ENCODE measurements at places on chromosomes 7 and 10. TPM values are rescaled to one million over a fixed set of nuclear protein-coding genes. Genes with fewer than 3 reads are reported as not detected.

GRCh38 chr7:102065226-102065625 lies 221.4 kb upstream of the SH2B2 start:
- peak overlapping the region; percentile 8 for H3K27ac ChIP-seq
- H3K27me3 ChIP-seq: no peaks in the 10 kb centered on the region
- no peak overlapping the region for H3K4me3 ChIP-seq
- peaks cover 6% of the 10 kb centered on the region for H3K4me1 ChIP-seq
- H3K36me3 ChIP-seq: peaks cover 2% of the 10 kb centered on the region

DNA sequence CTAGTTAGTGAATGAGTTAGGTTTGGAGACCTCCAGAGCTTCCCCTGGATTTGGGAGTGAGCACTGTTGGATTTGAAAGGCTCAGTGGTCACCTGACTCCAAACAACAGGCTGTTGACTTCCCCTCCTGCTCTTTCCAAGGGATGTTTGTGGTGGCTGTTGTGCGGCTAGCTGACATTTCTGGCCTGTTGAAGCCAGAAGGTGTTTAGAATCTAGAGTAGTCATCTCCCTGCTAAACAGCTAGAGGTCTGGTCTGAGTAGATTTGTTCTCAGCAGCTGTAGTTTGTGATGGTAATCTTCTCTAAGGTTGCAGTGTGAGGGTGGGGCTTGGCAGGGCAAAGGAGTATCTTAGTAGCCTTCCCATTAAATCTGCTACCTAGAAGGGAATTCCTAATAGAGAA lies 30.1 kb downstream of the BPGM start:
- H3K27ac ChIP-seq: no peak overlapping the region
- H3K4me3 ChIP-seq: no peak overlapping the region
- no peaks in the 10 kb centered on the region for H3K27me3 ChIP-seq
- no peaks in the 10 kb centered on the region for H3K4me1 ChIP-seq
- peaks cover 19% of the 10 kb centered on the region for H3K36me3 ChIP-seq

- no peaks in the 10 kb centered on the region for H3K36me3 ChIP-seq
- no peak overlapping the region for H3K4me3 ChIP-seq
- DNase-seq: no peak
- no peaks in the 10 kb centered on the region for H3K4me1 ChIP-seq
These were observed 65.3 kb upstream of the JCAD start for GRCh38 chr10:30124704-30125103.

The FAM237B gene
- total RNA-seq: not detected

DNA sequence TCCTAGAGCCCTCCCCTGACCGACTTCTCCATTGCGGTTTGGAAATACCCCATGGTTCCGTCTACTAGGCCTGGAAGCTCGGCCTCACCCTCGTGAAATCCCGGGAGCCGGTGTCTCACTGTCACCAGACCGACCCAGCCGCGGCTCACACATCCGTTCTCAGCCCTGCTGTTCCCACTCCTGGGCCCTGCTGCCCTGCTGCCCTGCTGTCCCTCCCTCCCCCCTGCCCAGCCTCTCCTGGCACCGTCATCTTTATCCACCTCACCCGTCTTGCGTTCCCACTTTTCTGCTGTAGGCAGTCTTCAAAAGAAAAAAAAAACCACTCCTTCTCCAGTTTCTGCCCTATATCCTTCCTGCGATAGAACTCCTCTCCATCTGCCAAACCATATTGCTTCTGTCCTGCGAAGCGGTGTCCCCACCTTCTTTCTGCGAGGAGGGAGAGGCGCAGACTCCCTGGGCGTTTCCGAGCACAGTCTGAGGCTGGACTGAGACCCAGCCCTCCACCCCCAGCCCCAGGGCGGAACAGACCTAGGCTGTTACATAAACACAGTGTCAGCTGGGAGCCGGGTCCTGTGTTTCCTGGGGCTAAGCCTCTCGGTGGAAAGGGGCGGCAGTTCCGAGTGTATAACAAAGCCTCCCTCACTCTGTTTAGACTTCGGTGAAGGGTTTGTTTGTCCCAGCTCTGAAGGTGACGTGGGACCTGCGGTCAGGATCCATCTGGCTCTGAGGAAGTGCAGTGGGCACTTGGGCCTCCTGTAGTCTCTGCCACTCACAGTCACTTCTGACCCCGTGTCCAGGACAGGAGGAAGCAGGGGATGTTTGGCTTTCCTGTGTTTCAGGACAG lies 2.8 kb downstream of the AGAP3 start:
- peaks cover 9% of the 10 kb centered on the region for H3K36me3 ChIP-seq
- H3K27ac ChIP-seq: peak overlapping the region; percentile 84
- peaks cover 53% of the 10 kb centered on the region for H3K4me1 ChIP-seq

DNA sequence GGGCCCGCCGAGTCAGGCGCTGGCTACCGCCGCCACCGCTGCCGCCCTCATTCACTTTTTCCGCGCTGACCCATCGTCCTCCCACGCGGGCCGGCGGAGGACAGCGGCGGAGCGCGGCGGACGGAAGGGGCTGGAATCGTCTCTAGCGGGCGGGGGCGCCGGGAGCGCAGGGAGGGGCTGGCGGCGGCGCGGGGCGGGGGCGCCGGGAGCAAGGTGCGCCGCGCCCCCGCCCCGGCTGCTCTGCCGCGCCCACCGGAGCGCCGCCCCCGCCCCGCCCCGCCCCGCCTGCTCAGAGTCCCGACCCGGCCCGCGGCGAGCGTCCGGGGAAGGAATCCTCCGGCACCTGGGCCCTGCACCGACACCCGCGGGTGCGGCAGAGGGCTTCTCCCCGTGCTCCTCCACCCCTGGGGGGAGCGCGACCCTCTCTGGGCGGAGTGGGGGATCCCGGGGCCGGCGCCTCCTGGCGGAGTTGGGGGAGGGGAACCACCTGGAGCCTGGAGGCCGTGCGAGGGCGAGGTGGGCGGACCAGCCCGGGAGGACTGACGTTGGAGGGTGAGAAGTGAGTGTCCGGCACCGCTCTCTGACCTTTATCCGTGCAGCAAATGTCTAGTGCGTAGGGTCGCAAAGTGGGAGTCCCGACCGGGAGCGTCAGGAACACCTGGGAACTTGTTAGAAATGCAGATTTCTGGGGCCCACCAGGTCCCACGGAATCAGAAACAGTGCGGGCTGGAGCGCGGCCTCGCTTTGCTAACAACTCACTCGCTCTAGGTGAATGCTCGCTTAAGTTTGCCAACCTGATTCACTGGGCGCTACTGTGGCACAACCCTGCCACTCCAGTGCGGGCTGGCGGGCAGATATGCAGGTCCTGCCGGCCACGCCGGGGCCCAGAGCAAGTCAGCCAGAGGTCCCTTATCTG lies at the start of gene COBL:
COBL (minus strand) TSS at position 144 of the 916 bp plus-strand sequence. CDS start 176 bp downstream, outside the sequence.
- H3K27me3 ChIP-seq: peaks cover 11% of the 10 kb centered on the region
- H3K4me1 ChIP-seq: peaks cover 22% of the 10 kb centered on the region
- H3K36me3 ChIP-seq: no peaks in the 10 kb centered on the region
- DNase-seq: peak; percentile 82

DNA sequence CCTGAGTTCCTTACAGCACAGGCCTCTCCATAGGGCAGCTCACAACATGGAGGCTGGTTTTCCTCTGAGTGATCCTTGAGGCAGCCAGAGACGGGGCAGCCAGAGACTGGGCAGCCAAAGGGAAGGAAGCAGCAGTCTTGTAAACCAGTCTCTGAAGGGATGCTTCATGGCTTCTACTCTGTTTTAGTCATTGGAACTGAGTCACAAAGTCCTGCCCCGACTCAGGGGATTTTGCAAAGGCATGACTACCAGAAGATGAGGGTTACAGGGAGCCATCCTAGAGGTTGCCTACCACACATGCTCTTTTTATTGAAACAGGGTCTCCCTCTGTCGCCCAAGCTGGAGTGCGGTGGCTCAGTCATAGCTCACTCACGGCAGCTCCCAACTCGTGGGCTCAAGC lies 44.4 kb upstream of the COMMD3 start:
- DNase-seq: no peak
- no peaks in the 10 kb centered on the region for H3K36me3 ChIP-seq
- no peaks in the 10 kb centered on the region for H3K27me3 ChIP-seq

The SLC18A2 gene
- total RNA-seq: 5.2 TPM

DNA sequence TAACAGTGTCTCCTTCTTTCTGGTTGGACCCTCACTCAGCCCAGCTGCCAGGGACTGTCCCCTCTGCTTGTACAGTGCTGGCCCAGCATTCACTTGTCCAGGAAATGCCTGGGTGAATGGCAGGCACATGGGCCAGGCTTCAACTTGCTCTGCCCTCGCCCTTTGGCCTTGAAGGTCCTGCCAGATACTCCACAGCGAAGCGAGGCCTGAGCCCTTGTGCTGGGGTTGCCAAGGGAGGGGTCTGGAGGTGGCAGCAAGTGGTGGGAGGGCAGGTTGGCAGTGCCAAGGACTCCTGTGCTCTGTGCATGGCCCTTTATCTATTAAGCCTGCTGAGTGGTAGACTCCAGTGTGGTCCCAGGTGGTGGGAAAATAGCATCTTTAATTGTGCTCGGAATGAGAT lies 75.7 kb downstream of the CDH23 start:
- no peak overlapping the region for H3K27ac ChIP-seq
- H3K4me3 ChIP-seq: no peak overlapping the region
- no peaks in the 10 kb centered on the region for H3K27me3 ChIP-seq
- DNase-seq: no peak

DNA sequence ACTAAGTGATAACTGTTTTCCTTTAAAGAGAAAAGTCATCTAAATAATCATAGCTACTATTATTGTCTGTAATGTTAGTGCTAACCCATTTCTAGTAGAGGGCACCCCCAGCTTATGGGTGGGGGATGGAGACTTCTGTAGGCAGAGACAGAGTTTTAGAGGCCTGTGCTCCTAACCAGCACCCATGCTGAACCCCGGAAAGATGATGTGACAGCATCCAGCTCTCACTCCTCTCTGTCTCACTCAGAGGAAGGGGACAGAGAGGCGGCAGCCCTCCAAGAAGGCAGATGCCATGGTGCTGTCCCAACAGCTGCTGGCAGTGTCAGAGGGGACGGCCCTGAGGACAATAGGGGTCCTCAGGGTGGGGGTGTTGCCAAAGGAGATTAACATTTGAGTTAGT lies 74.4 kb upstream of the PRLHR start:
- no peaks in the 10 kb centered on the region for H3K36me3 ChIP-seq
- H3K4me3 ChIP-seq: no peak overlapping the region
- no peak overlapping the region for H3K27ac ChIP-seq
- no peaks in the 10 kb centered on the region for H3K27me3 ChIP-seq

DNA sequence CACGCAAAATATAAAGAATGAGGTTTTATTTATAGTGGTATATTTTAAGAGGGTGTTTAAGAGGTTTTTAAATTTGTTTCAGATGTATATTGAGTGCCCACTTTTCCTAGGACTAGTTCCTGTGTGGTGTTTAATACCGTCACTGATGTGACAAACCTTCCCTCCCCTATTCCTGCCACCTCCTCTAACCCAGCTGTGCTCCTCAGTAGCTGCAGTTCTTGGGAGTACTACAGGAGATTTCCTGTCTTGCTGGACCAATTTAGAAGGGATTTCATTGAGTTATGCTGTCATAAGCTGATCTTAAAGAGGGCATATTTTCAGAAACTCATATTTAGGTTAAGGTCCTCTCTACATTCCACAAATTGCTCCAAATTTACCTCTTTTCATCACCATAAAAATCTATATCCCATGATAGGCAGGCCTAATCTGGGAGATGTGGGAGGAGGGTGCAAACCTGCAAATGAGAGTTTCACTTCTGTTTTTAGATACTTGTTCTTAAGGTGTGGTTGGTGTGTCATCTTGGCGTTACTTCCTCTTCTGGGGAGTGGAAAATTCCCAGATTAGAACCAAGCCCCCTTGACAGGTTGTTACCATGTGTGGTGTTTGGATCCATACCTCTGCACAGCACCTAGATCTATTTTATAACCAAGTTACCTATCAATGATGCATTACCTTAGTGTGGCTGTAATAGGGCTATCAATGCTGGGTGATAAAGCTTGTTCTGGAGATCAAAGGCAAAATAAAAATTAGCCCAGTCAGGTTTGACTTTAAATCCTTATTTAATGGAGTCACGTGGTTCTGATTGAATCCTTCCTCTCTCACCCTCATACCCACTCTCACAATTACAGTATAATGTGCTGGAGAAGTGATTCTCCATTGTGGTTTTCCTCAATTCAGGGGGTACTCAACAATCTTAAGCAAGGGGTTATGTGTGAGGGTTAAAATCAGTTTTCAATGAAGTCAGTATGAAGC lies 141.1 kb downstream of the CDK14 start:
- H3K36me3 ChIP-seq: no peaks in the 10 kb centered on the region
- no peak overlapping the region for H3K27ac ChIP-seq
- DNase-seq: no peak
- no peaks in the 10 kb centered on the region for H3K4me1 ChIP-seq
- no peak overlapping the region for H3K4me3 ChIP-seq
- H3K27me3 ChIP-seq: no peaks in the 10 kb centered on the region

DNA sequence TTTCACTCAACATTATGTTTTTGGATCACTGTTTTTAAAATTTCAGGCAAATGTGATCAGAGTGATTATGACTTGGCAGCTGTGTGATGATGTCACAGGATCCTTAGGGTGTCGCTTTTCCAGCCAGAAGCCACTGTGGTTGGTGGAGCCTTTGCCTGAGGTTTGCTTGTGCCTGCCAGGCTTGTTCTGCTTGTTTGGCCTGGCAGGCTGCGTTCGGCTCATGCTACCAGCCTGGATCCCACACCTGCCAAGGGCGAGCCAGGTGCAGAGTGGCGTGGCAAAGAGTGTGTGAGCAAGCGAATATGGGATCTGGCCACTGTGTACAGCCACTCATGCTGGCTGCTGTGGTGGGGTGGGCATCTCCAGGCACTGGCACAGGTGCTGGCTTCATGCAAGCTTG lies 55.7 kb downstream of the ADK start:
- H3K27ac ChIP-seq: no peak overlapping the region
- peak; percentile 66 for DNase-seq
- peaks cover 5% of the 10 kb centered on the region for H3K36me3 ChIP-seq
- no peak overlapping the region for H3K4me3 ChIP-seq
- H3K4me1 ChIP-seq: no peaks in the 10 kb centered on the region

DNA sequence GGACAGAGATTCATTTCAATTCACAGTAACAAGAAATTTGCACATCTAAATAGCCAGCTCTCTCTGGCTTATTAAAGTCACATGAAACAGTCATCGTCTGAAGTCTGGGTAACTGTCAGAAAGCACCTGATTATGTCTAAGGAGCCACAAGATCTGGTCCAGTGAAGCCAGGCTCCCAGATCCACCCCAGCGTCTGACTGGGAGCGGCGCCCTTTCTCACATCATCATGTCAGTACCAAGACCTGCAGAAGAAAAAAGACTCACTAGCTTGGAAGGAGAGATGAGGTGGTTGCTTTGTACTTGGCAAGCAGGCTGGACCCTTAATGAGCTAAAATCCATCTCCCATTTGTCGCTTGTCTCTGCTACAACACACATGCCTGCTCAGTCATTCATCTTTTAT lies 58.4 kb downstream of the VOPP1 start:
- DNase-seq: no peak
- no peak overlapping the region for H3K4me3 ChIP-seq
- H3K4me1 ChIP-seq: peaks cover 6% of the 10 kb centered on the region
- no peak overlapping the region for H3K27ac ChIP-seq
- peaks cover 20% of the 10 kb centered on the region for H3K36me3 ChIP-seq
- H3K27me3 ChIP-seq: no peaks in the 10 kb centered on the region

The HOXA10 gene
- 0.38 TPM for total RNA-seq

DNA sequence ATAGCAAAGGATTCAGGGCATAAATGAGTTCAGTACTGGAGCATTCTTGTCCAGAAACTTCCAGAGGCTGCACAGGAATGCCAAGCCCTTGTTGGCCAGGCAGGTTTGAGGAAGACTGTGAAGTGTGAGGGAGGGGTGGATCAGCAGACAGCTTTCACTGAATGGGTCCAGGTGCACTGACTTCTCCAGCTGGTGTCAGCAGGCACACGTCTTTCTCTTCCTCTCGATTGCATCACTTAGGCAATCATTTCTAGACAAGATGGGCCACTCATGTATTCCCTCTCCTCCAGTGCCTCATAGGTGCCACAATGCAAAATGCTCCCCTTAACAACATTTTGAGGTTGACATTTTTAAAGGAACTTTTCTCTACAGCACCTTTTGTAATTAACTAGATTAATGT lies 15.6 kb upstream of the PLEKHS1 start:
- no peaks in the 10 kb centered on the region for H3K4me1 ChIP-seq
- no peaks in the 10 kb centered on the region for H3K27me3 ChIP-seq
- peaks cover under 1% of the 10 kb centered on the region for H3K36me3 ChIP-seq
- no peak for DNase-seq
- no peak overlapping the region for H3K4me3 ChIP-seq

The ETV1 gene
- total RNA-seq: 110 TPM

Measured in upper lobe of right lung (tissue), 1 donor.